ENCODE measurements at places on chromosomes 3 and 15.

DNA sequence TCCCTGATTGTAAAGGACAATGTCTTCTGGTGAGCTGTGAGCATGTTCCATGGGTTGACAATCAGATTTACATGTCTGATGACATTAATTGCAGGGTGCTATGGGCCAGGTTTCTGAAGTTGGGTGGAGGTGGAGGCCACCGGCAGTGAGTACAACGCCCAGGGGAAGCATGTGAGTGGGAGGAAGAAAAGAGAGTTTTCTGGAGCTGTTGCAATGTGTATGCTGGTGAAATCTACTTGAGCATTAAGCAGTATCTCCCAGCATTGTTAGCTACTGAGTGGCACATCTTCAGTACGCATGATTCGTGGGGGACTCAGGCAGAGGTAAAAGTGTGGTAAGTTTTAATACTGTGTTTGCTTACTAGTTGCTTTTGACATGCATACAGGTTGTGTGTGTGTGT is 26.6 kb downstream of the TMEM45A start:
- no peaks in the 10 kb centered on the region for H3K4me1 ChIP-seq
- peaks cover 3% of the 10 kb centered on the region for H3K27me3 ChIP-seq

DNA sequence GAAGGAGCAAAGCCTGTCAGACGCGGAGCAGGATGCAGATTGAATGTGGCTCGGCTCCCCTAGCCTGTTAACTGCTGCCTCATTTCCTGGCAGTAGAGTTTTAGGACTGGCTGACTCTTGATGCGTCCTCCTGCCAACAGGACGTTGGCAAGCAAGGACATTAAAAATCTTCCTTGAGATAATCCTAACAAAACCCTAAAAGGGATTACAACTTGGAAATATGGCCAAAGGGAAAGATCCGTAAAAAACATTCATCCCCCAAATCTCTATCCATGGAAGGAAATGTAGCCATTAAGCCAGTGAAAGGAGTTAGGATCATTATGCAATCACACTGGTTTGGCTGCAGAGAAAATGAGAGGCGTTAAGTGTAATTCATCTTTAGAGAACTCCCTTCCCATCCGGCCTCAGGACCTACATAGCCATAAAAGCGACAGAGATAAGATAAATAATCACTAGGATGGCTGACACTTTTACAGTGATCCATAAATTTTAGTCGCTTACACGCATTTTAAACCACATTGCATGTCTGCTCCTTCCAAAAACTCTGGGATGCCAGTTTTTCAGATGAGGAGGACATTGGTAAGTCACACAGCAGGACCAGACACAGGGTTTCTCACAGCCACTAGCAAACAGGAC is 44.5 kb upstream of the C3orf80 start:
- H3K4me3 ChIP-seq, result no peak overlapping the region
- H3K4me1 ChIP-seq, result peaks cover 4% of the 10 kb centered on the region
- peaks cover 6% of the 10 kb centered on the region for H3K36me3 ChIP-seq
- H3K27me3 ChIP-seq, result peaks cover 5% of the 10 kb centered on the region

DNA sequence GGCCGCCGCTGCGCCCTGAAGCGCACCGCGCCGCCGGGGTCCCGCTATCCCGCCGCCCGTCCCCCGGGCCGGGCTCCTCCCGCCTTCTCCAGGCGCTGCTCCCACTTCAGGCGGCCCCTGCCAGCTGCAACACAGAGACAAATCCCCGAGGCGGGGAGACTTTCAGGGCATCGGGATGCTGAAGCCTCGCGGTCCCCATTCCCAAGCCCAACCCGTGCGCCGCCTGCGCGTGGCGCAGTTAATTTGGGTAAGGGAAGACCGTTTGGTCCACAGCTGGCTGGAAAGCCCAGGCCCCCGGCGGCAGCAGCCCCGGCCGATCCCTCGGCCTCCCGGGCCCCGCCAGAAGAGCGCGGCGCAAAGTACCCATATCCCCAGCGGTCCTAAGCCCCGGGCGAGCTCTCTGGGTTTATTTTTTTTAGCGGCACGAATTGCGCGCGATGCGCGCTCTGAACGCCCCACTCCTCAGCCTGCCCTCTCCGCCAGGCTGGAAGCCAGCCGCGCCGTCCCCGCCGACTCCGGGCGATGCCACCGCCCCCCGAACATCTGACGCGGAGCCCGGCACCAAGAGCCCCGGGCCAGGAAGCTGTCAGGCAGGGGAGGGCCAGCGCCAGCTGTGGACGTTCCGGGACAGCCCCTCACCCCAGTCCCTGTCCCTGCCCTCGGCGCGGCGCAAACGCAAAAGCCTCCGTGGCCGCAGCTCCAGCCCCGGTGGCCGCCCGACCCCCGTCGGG is 517 bp downstream of the FBN1 start:
- no peaks in the 10 kb centered on the region for H3K36me3 ChIP-seq
- H3K4me3 ChIP-seq, result peak overlapping the region; percentile 71
- peaks cover 3% of the 10 kb centered on the region for H3K4me1 ChIP-seq
- H3K27ac ChIP-seq, result no peak overlapping the region

GRCh38 chr15:60894347-60894746 is 334.8 kb downstream of the RORA start:
- peaks cover 17% of the 10 kb centered on the region for H3K4me1 ChIP-seq
- H3K27ac ChIP-seq, result no peak overlapping the region

DNA sequence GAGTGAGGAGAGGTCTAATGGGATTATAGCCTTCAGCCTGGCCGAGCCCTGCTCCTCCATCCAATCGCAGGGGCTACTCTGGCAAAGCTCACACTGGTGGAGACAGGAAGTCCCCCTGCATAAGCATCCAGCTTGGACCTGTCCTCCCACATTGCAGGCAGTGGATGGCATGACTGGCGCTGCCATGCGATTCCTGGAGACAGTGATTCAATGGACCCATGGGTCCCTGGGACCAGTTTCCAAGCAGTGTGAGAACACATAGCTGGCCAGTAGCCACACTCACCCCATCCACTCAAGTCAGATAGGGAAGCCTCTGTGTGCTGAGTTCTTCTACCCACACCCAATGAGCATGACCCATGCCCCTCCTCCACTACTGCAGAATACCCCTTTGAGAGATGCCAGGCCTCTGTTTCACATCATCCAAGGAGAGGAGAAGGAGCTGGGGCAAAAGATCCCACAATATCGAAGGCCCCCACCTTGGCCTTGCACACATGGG is 18.1 kb upstream of the POC1A start:
- peaks cover 7% of the 10 kb centered on the region for H3K4me1 ChIP-seq
- peaks cover 4% of the 10 kb centered on the region for H3K27me3 ChIP-seq

- no peak overlapping the region for H3K27ac ChIP-seq
- peaks cover 10% of the 10 kb centered on the region for H3K4me1 ChIP-seq
- peaks cover 4% of the 10 kb centered on the region for H3K27me3 ChIP-seq
- H3K36me3 ChIP-seq, result no peaks in the 10 kb centered on the region
- H3K4me3 ChIP-seq, result no peak overlapping the region
- no peak for DNase-seq
These were observed 11.3 kb downstream of the CPN2 start for GRCh38 chr3:194339840-194340239.

DNA sequence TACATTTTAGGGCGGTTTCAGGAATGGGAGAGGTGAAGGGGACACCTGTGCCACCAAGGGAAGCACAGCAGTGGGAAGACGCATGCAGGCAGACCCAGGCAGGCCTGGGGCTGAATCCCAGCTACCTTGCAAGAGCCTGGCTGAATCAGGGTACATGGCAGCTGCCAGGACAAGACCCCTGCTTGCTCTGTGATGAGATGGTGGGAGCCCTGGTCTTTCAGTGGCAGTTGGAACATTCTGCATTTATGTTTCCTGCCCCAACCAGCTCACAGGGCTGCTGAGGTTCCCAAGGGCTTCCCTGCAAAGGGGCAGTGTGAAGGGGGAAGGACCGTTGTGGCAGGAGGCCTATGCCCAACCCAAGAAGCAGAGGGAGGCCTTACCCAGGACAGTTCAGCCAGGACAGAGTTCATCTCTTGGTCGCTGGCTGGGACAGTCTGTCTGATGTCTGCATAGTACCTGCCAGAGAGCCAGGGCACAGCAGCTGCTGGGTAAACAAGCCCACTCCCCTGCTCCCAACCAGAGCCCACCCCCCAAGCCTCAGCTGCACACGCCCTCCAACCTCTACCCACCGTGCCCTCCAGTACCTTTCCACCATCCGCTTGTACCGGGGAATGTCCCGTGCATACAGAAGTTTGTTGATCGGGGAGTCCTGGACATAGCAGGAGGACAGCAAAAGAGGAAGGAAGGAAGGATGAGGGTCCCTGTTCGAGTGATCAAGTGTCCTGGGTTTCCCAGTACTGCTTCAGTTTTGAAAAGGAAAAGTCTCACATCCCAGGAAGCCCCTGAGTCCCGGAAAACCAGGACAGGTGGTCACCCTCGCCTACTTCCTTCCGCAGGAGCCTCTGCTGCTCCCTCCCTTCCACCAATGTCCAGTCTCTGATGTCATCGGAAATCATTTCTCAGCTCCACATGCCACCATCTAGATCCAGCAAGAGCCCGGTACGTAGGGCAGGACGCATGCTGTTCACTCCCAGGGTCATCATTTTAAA is 23.1 kb downstream of the PLXNB1 start:
- no peak overlapping the region for H3K27ac ChIP-seq
- DNase-seq, result peak; percentile 7
- no peaks in the 10 kb centered on the region for H3K4me1 ChIP-seq

- H3K27me3 ChIP-seq, result peaks cover 2% of the 10 kb centered on the region
- DNase-seq, result no peak
- no peaks in the 10 kb centered on the region for H3K36me3 ChIP-seq
- peak overlapping the region; percentile 97 for H3K4me3 ChIP-seq
These were observed 786 bp downstream of the RHOA start for GRCh38 chr3:49410846-49411534.

DNA sequence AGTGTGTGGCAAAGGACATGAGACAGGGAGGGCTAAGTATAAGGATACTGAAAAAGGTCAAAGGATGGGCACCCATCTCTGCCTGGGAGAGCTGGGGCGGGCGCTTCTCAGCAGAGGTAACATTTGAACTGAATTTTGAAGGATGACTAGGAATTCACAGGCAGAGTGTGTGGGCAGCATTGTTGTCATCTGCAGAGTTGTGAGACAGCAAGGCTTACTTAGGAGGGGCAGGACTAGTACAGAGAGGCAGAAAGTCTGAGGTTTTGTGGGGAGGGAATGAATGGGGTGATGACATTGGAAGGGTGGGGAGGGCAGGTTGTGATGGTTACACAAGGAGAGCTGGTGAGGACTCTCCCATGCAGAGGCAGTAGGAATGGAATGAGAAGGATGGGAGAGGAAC is 84.1 kb upstream of the PRR23C start:
- DNase-seq, result no peak
- no peaks in the 10 kb centered on the region for H3K4me1 ChIP-seq
- H3K36me3 ChIP-seq, result no peaks in the 10 kb centered on the region

GRCh38 chr15:41557673-41558399 is 1.2 kb upstream of the TYRO3 start:
- peak overlapping the region; percentile 64 for H3K27ac ChIP-seq
- H3K27me3 ChIP-seq, result peaks cover 8% of the 10 kb centered on the region
- H3K4me1 ChIP-seq, result peaks cover 9% of the 10 kb centered on the region
- peak; percentile 81 for DNase-seq
- H3K36me3 ChIP-seq, result no peaks in the 10 kb centered on the region

GRCh38 chr3:46114323-46114988 is 87.2 kb upstream of the XCR1 start:
- H3K4me3 ChIP-seq, result no peak overlapping the region
- no peaks in the 10 kb centered on the region for H3K4me1 ChIP-seq
- no peak for DNase-seq
- H3K27ac ChIP-seq, result no peak overlapping the region

- H3K27ac ChIP-seq, result peak overlapping the region; percentile 65
- H3K36me3 ChIP-seq, result no peaks in the 10 kb centered on the region
- H3K4me1 ChIP-seq, result peaks cover 7% of the 10 kb centered on the region
- DNase-seq, result no peak
- peak overlapping the region; percentile 95 for H3K4me3 ChIP-seq
These were observed 642 bp downstream of the SCAP start for GRCh38 chr3:47475029-47475569.

- H3K27me3 ChIP-seq, result no peaks in the 10 kb centered on the region
- peaks cover 4% of the 10 kb centered on the region for H3K4me1 ChIP-seq
- H3K4me3 ChIP-seq, result no peak overlapping the region
- no peak overlapping the region for H3K27ac ChIP-seq
- no peaks in the 10 kb centered on the region for H3K36me3 ChIP-seq
- no peak for DNase-seq
These were observed 39.2 kb upstream of the GADL1 start for GRCh38 chr3:30933478-30934207.

GRCh38 chr3:73885862-73886261 is 261.1 kb upstream of the PDZRN3 start:
- no peaks in the 10 kb centered on the region for H3K36me3 ChIP-seq
- DNase-seq, result no peak
- H3K27ac ChIP-seq, result no peak overlapping the region
- H3K4me3 ChIP-seq, result no peak overlapping the region
- no peaks in the 10 kb centered on the region for H3K27me3 ChIP-seq
- peaks cover 6% of the 10 kb centered on the region for H3K4me1 ChIP-seq

DNA sequence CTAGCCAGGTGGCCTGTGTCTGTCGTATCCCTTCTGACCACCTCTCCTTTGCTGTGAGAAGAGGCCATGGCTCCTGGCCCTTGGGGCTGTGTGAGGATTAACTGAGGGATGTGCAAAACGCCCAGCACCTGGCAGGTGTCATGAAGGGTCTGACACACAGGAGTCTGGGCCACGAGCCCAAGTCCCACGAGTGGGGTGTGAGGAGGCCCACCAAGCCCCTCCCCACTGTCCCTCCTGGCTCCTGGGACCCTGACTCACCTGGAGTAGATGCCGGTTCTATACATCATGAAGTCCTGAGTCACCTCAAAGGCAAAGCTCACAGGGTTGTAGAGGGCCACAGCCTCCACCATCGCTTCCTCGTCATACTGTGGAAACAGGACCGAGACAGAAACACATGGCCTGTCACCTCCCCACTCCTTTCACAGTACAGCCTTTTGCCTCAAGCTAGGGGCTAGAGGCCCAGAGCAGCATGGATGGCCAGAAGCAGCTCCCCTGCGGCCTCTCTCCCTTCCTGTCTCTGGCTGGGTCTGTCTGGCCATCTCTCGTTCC is 19.7 kb downstream of the CTSH start:
- DNase-seq, result no peak
- H3K4me3 ChIP-seq, result no peak overlapping the region
- no peak overlapping the region for H3K27ac ChIP-seq
- peaks cover 10% of the 10 kb centered on the region for H3K27me3 ChIP-seq
- no peaks in the 10 kb centered on the region for H3K4me1 ChIP-seq
- peaks cover 7% of the 10 kb centered on the region for H3K36me3 ChIP-seq

DNA sequence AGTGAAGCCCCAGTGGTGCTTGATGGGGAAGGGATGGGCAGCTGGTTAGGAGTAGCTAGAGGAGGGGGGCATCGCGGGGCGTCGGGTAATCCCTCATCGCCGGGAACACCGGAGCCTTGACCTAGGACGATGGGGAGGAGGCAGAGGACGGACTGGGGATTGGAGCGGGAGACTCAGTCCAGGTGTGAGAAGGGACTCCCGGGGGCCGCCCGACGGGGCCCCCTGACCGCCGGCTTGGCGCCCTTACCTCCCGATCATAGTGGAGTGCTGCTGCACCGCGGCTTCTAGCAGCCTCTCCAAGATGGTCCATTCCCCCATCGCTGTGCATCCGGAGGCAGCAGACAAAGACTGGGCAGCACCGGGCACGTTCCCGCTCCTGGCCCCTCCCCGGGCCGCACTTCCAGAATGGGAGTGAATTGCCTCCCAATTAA is 612 bp downstream of the GJD2 start:
- no peaks in the 10 kb centered on the region for H3K4me1 ChIP-seq
- H3K27ac ChIP-seq, result no peak overlapping the region
- H3K27me3 ChIP-seq, result peaks cover 16% of the 10 kb centered on the region
- peak overlapping the region; percentile 81 for H3K4me3 ChIP-seq
